ENCODE measurements at places on chromosomes 13 and 19. TPM values are rescaled to one million over a fixed set of nuclear protein-coding genes. Genes with fewer than 3 reads are reported as not detected.

DNA sequence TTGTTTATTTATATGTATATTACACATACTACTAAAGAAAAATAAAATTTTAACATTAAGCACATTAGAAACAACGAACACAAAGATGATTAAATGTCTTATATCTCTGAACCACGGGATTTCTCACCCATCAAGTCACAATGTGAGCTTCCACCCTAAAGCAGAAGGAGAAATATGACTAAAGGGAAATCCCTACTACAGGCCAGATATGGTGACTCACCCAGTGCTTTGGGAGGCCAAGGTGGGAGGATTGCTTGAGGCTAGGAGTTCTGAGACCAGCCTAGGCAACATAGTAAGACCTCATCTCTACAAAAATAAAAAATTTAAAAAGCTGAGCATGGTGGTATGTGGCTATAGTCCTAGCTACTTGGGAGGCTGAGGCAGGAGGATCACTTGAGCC lies 24.6 kb downstream of the DCT start:
- H3K4me1 ChIP-seq = no peaks in the 10 kb centered on the region
- no peak for DNase-seq
- no peak overlapping the region for H3K4me3 ChIP-seq
- H3K27me3 ChIP-seq = no peaks in the 10 kb centered on the region
- no peak overlapping the region for H3K27ac ChIP-seq

- peaks cover 5% of the 10 kb centered on the region for H3K4me1 ChIP-seq
- H3K27ac ChIP-seq = no peak overlapping the region
- H3K4me3 ChIP-seq = no peak overlapping the region
- DNase-seq = no peak
Observed at GRCh38 chr13:23905766-23906165, 8.5 kb upstream of the C1QTNF9B start.

- DNase-seq = no peak
- peaks cover 23% of the 10 kb centered on the region for H3K27me3 ChIP-seq
- H3K4me3 ChIP-seq = no peak overlapping the region
- H3K4me1 ChIP-seq = peaks cover 14% of the 10 kb centered on the region
- H3K36me3 ChIP-seq = no peaks in the 10 kb centered on the region
Observed at GRCh38 chr19:39795001-39795400, 16.3 kb downstream of the LEUTX start.

- H3K4me3 ChIP-seq = peak overlapping the region; percentile 6
- peaks cover 47% of the 10 kb centered on the region for H3K4me1 ChIP-seq
- H3K27me3 ChIP-seq = no peaks in the 10 kb centered on the region
- H3K27ac ChIP-seq = peak overlapping the region; percentile 98
- H3K36me3 ChIP-seq = peaks cover 16% of the 10 kb centered on the region
Observed at GRCh38 chr13:31807090-31807541, 67.8 kb downstream of the RXFP2 start.

- H3K27ac ChIP-seq = no peak overlapping the region
- DNase-seq = no peak
- peaks cover 18% of the 10 kb centered on the region for H3K27me3 ChIP-seq
- H3K4me3 ChIP-seq = no peak overlapping the region
Observed at GRCh38 chr13:20960663-20961309, 58.2 kb upstream of the XPO4 start.

DNA sequence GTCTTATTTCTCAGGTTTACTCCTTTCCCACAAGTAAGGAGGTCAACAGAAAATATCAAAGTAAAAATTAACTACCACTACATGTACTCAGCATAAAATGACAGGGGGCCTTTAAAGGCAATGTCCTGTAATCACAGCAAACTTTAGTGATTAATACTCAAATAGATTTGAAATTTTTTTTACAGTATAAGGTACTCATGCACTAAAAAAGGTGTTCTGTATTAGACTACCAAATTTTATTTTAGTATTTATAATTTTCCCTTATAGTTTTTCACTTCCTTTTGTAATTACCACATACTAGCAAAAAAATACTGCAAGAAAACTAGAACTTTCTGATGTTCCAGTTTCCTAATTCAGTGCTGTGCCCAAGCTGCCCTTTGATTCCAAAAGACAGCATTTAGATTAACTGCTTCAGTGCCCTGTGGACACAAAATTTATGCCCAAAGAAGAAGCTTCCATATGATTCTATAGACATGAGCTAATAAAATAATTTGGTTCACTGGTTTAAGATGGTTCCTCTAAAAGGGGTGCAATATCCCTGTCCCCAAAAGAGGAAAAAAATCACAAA lies 70.6 kb downstream of the KLF12 start:
- H3K4me3 ChIP-seq = peak overlapping the region; percentile 74
- H3K27me3 ChIP-seq = no peaks in the 10 kb centered on the region
- peak overlapping the region; percentile 88 for H3K27ac ChIP-seq

DNA sequence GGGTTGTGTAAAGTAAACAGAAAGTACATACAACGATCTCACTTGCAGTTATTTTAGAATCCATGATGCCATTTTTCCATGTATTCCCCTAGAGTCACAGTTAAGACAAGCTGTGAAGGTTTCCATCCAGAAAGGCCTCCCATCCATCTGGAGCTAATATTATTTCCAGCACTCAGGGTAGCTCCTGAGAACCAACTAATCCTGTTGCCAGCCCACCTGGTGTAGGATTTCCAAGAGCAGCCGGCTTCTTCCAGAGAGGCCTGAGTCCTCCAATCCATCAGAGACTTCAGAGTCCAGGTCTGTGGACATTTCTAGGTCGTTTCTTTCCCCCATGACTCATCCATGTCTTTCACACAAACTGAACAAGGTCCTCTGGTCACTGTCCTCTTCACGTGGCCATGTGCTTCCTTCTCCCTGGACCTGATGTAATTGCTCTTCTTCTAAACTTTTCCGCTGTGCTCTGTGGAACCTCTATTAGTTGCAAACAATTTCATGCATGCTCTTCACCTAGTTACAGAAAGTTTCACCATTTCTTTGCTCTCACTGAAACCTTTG lies 270.3 kb upstream of the TMTC4 start:
- H3K36me3 ChIP-seq = no peaks in the 10 kb centered on the region
- no peak for DNase-seq
- H3K4me1 ChIP-seq = no peaks in the 10 kb centered on the region
- no peak overlapping the region for H3K27ac ChIP-seq

C13orf42 gene
- not detected for total RNA-seq

TMEM38A gene
- total RNA-seq = 1.4 TPM

LGALS13 gene
- not detected for total RNA-seq

RAB3A gene
- total RNA-seq = 3.7 TPM

S1PR5 gene
- 0.63 TPM for total RNA-seq

ZNF90 gene
- 8.5 TPM for total RNA-seq

CLIP3 gene
- total RNA-seq = 2.2 TPM

CERS4 gene
- total RNA-seq = 23.2 TPM
